ENCODE measurements at places on chromosomes 6 and 20.

GRCh38 chr20:51423290-51423667 is 119.2 kb downstream of the NFATC2 start:
- DNase-seq: no peak

DNA sequence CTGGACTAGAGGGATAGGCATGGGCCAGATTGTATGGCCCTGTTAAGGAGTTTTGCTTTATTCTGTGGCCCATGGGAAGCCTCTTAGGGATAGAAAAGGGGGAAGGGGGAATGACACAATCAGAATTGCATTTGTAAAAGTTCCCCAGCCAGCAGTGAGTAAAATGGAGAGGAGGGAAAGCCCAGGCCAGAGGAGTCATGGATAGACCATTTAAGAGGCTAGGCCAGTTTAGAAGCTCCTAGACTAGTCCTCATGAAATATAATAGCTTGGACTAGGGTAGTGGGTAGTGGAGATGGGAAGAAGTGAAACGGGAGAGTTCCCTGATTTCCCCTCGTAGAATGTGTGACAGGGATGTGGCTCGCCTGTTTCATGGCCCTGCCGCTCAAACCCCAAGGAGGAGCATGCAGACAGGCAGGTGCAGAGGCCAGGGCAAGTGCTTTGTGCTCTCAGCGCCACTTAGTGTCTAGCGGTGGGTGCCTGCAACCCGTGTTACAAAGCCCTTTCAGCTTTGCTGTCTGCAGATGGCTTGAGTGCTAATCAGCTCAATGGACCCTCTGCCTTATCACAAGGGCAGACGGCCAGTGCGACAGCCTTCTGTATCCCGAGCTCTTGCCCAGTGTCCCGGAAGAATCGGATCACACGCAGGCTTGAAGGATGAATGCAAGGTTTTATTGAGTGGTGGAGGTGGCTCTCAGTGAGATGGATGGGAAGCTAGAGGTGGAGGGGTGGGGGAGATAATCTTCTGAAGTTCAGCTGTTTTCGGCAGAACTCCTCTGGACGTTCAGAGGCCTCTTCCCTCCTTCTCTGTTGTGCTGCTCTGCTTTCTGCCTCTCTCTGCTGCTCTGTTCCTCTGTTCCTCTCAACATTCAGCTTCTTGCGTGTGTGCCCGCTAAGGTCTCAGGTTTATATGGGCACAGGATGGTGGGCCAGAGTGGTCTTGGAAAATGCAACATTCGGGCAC is 141.1 kb downstream of the CEP57L1 start:
- DNase-seq: no peak

GRCh38 chr6:74925683-74926082 is 280.2 kb downstream of the COL12A1 start:
- no peak for DNase-seq

DNA sequence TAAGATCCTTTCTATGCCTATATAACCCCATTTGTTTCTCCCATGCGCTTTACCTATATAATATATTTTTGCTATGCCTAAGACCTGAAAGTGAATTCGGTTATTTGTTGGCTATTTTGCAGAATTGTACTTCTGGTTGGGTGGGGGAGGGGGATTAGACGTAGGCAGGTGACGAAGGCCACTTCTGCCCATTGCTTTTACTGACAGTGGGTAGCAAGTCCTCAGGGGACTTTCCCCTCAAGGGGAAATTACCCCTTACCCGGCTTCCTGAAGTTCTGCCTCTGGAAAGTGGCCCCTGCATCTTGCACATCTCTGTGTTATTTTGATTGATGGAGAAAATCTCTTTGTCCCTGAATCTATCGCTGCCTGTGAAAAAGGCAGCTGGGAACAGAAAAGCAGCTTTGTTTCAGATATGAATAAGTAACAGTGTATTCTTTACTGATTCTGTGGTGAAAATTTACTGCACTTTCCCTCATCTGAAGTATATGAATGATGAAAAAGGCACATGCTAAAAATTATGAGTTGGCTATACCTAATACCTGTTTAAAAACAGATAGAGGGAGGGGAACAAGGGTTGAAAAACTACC is 133.9 kb downstream of the UTRN start:
- DNase-seq: no peak

- no peak for DNase-seq
These were observed 433.3 kb downstream of the UTRN start for GRCh38 chr6:144718431-144718830.

- no peak for DNase-seq
These were observed 110.1 kb upstream of the JAG1 start for GRCh38 chr20:10783707-10784553.

- no peak for DNase-seq
These were observed 8.9 kb downstream of the SLC16A10 start for GRCh38 chr6:111096246-111096645.

DNA sequence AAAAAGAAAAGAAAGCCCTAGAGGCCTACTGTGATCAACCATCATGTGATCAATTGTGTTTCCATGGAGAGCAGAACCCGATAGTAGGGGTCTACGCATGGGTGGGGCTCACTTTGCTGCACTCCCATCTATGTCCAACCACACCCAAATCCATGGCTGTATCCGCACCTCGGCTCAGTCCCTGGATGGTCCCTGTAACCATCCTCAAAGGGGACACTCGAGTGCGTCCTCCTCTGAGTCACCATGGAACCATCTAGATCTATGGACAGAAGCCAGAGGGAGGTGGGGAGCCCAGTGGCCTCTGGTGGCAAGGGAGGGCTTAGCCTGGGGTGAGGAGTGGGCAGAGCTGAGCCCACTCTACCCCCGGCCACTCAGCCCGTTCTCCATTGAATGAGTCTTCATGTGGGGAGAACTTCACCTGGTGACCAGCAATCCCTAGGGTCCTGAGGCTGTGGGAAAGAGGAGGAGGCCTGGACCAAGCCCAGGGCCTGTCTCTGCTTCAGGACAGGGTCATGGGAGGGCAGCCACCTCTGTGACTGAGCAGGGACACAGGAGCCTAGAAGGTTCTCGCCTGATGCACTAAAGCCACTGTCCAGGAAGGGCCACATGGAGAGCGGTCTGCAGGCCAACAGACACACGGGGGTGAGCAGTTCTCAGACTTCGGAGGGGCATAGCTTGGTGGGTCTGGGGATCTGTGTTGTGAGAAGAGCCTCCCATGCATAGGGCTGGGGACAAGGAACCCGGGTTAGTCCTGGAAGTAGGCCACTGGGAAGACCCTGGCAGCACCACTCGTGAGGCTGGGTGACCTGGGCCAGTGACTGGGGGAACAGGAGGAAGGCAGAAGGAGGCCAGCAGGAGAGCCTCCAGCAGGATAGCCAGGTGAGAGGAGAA is 19.3 kb downstream of the RAET1L start:
- DNase-seq: no peak

DNA sequence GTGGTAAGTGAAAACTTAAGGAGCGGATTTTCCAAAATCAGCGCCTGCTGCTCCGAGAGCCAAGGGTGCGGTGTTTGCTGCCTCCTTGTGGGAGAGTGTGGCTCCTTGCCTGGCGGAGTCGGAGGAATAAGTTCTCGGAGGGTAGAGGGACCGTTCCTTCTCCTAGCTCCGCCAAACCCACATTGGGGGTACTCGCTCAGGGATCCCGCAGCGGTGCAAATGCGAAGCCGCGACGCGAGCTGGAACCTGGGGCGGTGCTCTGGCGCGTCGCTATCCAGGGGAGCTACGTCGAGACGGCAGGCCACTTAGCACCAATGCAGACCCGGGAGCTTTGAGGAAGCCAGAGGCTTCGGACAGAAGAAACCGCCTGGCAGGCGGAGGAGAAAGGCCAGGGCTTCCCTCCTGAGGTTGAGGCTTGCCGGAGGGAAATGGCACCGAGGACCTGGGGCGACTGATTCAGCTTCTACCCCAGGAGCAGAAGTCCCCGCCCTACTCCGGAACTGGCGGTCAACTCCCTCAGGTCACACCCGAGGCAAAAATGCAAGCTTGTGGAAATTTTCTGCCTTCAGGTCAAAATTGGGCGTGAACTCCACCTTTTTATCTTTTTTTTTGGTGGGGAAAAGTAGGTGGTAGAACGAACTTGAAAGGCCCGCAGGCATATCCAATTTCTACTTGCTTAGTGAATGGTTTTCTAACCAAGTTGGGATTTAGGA is 5.7 kb upstream of the DDX43 start:
- peak; percentile 64 for DNase-seq

GRCh38 chr20:48875914-48876240 is 45.6 kb upstream of the ARFGEF2 start:
- no peak for DNase-seq

DNA sequence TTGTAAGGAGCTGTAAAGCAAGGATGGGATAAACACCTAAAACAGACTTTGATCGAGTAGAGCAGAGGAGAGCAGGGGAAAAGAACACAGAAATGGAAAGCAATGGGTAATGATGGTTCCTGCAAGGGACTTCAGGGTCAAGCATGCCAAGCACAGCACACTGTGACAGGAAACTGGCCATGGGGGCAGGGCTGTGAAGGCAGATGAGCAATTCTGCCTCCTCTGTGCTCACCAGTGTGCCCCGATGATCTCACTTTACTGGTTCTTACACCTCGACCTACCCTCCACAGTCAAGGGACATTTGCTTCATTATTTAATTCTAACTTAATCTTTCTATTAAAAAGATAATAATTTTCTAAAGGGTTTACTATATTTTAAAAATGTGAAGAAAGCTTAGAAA is 21.6 kb upstream of the MYB start:
- DNase-seq: no peak

- DNase-seq: no peak
These were observed 8.5 kb upstream of the TINAG start for GRCh38 chr6:54299542-54300269.

- DNase-seq: peak; percentile 83
These were observed at the start of gene GTSF1L for GRCh38 chr20:43726811-43727338. TSS of gene GTSF1L (minus strand) at chr20:43727002. CDS start at chr20:43726694, 308 bp downstream.

DNA sequence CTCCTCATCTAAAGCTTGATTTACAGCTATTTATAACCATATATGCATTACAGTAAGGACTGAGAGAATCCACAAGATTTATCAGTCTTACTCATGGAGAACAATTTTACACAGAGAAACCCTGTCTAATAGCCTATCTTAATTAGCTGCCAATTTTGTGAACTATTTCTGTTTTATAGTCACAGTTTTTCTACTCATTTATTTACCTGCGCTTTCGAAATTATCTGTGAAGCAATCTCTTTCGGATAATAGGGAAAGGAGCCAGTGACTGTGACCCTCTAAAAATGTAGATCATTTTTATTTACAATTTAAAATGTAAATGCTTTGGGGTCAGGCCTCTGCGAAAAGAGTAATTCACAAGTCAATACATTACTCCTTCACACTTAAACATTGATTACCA is 98.1 kb downstream of the TSHZ2 start:
- no peak for DNase-seq

GRCh38 chr6:40799296-40800140 is 212.4 kb upstream of the LRFN2 start:
- DNase-seq: no peak

DNA sequence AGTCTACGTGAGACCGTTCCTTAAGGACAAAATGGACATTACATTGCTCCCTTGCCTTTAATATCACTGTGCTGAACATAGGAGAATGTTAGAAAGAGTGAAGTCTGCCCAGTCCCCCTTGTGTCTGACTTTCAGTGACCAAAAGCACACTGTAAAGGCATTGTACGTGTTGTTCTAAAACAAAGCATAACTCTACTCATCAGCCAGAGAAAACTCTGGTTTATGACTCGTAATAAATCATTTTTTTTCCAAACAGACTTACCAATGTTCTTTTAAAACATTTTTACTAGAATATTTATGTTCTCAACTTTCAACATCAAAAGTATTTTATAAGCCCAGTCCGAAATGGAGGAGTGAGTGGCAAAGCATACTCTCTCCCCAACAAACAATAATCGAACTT is 262.5 kb downstream of the GJA1 start:
- DNase-seq: no peak

- no peak for DNase-seq
These were observed 514.8 kb upstream of the NOX3 start for GRCh38 chr6:155970472-155970871.

- no peak for DNase-seq
These were observed at the start of gene GFRA4 for GRCh38 chr20:3663031-3663701. TSS of gene GFRA4 (minus strand) at chr20:3663399. CDS start at chr20:3663399, 0 bp downstream.

DNA sequence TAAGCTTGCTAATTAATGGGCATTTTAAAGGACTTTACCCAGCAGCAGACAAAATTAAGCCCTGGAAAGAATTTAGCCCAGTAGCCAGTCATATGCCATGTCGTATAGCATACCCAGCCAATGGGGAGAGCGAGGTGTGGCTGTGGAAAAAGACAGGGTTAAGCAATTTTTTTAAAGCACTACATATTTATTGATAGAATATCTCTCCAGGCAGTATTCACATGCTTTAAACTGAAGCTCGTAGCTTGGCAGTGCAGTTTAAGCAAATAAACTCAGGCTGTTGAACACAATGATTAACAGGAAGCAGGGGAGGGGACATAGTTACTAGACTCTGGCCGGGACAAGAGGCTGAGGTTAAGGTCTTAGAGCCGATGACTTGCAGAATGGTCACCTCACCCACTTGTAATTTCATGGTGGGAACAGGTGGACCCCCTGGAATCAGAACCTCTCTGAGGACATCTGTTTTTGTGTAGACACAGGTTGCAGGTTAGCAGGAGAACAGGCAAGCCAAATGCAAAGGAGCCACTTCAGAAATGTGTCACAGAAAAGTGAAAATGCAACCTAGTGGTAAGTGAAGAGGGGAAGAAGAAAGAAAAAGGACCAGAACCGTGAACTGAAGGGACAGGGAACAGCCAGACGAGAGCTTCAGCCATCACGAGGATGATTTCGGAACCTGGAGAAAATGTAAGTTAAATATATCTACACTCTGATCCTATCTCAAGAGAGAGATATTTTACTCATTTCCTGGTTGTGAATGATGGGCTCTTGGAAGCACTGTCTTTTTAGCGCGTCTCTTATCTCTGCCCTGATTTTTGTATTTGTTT is 7.2 kb downstream of the GCNT2 start:
- DNase-seq: peak; percentile 42

DNA sequence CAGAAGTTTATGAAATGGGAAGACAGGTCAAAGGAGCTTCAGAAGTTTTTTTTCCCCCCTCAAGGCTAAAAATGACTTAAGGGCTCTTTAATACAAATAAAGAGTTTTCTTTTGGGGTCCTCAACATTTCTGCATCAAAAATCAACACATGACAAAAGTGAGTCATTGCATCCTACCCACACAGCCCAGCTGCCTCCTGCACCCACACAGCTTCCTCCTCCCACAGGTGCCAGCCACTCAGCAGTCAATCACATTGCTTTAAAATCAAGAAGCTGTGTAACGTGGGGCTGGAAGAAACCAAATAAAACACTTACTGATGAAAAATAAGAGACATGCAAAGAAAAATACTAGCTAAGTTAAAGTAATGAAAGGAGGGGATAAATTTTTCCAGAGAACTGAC is 68.5 kb downstream of the MAP3K5 start:
- DNase-seq: no peak

DNA sequence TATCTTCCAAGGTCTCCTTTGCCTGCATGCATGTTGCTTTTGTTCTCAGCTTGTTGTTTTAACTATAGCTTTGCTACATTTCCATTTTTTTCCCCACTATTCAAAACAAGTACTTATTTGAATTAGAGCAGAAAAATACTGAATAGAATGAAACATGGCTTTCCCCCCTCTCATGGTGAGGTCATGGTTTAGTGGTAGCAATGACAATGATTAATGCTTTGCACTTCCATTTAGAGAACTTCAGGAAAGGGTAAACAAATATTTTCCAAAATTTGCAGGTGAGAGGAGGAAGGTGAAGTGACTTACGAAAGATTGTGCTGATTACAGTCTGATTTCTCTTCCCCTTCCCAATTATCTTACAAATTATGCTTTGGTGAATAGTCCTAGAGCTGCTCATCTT is 47.8 kb upstream of the TRAF3IP2 start:
- no peak for DNase-seq

Data from astrocyte of the spinal cord (primary cell).